Anterior cingulate cortex (tissue), 58 donors: ENCODE measurements at places on chromosomes 6 and 20.
A peak's percentile ranks its signal among the peaks of the same experiment; 100 is the strongest.

- DNase-seq, result no peak
Observed at GRCh38 chr6:41922154-41922553, 855 bp downstream of the BYSL start.

GRCh38 chr6:34202329-34203201 is 34.1 kb upstream of the HMGA1 start:
- DNase-seq, result no peak

DNA sequence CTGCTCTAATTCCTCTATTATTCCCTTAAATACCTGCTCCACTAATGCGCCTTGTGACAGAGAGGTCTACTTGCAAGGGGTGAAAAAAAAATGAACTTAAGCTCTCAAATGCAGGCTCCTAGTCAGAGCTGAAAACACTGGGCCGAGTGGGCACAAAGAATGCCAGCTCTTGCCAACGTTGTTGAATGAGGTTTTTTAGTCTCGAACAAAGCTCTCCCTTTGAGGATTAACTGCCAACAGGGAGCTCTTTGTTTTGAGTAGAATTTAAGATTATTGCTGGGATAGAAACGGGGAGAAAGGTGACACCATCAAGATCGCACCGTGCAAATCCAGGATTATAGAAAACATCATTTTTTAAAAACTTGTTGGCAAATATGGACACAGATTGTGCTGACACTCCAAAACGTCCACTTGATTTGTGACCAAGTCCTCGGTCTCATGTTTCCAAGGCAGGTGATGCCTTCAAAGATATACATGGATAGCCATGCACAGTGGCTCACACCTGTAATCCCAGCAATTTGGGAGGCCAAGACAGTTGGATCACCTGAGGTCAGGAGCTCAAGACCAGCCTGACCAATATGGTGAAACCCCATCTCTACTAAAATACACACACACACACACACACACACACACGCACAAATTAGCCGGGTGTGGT is 163.2 kb downstream of the BMP7 start:
- peak; percentile 15 for DNase-seq

DNA sequence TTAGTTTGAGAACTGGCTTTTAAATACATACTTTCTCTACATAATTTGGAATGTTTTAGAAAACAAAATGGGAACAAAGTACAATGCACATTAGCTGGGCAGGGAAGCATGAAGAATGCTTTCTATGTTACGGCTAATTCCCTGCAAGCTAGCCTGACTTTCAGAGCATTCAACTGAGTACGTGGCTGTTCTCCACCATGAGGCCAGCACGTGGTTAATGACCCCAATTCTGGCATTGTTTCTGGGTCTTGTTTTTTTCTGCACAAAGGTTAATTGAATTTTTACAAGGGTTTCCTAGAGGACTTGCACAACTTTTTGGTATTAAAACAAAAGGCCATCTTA is 208.6 kb upstream of the AGPAT4 start:
- DNase-seq, result no peak

- DNase-seq, result no peak
Observed at GRCh38 chr6:15956205-15957106, 172.4 kb upstream of the MYLIP start.

DNA sequence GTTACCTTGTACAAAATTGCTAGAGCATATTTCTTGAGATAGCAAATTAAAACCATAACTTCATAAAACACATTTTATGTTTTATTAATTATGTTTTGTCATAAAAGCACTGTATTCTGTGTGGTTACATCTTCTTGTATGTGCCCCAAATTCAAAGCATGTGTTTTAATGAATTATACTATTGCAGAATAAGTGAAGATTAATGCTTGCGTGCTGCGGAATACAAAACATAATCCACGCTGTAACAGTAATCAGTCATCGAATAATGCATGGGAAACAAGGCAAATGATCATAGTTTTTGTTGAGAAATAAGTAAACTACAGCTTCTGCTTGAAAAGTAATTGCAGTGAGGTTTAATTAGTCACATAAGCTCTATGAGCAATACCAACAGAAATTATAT is 459.2 kb upstream of the SOX4 start:
- no peak for DNase-seq

DNA sequence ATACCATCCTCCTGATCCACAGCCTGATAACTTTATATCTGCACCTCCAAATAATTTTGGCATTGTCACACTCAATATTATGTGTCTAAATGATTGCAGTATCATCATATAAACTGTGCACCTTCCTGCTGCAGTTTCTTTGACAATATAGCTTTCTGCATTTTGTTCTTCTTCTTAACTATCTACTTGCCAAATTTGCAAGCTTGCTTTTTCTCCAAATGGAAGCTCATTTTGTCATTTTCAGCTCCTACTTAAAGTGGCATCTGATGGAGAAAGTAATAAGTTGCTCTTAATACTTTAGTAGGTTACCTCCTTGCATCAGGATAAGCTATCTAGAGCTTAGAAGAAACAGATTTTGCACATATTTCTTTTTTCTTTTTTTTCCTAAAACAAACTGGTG is 74.0 kb upstream of the DEFB112 start:
- no peak for DNase-seq

DNA sequence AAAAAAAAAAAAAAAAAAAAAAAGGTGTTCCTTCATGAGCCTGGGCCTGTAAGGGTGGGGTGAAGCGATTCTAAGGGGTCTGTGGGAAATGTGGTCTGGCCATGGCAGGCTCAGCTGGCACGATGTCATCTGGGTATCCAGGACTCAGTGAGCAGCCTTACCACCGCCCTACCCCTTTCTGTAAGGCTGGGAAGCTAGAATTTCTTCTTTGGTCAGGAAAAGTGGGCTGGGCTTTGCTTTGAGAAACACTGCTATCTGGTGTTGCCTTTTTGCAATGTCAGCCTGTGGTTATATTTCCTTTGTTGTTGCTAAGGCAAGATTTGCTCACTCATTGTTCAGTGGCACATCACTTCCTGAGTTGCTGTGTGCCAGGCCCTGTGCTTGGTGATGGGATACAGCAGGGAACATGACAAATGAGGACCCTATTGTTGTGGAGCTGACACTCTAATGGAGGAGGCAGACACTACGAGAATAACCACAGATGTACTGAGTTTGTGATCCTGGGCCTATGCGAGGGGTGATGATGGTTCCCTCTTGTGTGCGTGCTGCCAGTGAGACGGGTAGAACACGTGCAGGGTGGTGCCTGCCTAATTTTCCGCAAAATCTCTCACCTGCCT is 45.9 kb upstream of the ZNFX1 start:
- no peak for DNase-seq

DNA sequence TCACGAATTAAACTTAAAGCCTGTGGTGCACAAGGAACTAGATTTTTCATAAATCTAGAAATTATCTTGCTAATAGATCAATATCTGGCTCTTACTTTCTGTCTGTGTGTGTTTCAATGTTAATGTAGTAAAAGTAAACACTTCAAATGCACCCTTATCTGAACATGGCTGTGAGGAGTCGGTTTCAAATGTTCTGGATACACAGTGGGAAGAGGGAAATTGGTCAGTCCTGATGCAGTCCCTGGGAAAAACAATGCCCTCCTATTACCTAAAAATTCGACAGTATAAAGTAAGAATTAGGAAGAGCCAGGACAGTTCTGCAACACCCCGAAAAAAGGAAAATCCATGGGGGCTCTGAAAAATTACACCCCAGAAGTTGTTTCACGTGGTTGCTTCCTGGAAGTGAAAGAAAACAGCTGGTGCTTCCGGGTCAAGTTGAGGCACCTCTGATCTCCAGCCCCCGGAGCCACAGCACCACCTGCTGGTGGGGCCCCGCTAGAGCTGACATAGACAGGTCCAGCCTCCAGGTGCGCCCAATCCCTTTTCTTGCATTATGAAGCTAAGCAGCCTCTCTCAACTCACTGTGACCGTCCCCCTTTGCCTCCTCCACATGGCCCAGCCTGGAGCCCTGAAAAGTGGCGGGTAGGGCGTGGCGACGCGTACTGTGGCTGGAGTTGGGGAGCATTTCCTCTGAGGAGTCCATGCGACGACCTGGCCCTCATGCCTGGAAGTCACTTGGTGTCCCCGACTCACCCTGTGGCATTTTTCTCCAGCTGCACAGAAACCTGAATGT is 8.3 kb downstream of the SEMG2 start:
- DNase-seq, result no peak

DNA sequence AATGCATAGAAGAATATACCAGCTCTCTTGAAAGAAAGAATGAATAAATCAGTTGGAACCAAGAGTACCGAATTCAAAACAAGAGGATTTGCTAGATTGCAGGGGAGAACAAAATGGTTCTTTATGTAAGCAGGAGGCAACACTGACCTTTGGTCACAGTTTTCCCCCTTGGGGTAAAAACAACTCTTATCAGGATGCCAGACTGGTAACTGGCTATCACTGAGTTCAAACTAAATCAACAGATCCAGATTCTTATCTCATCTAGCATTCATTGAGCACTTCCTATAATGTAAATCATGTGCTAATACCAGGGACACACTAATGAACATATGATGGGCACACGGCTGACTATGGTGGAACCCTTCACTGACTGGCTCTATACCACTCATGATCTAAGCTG is 4.8 kb upstream of the IL17F start:
- no peak for DNase-seq

GRCh38 chr20:40010483-40010882 is 678.6 kb downstream of the MAFB start:
- no peak for DNase-seq

DNA sequence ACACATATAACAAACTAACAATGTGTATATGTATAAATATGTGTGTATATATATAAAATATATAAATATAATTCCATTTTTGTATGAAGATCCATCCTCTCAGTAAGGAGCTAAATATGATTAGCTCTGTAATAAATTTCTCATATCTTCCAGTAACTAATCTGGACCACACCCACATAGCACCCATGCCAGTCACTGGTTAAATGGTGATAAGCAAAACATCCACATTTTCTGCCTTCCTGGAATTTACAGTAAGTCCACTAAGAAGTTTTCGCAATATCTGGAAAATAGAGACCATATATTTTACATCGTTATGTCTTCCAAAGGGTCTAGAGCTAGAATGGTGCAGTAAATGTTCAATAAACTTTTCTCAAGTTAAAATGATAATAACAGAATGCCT is 151.5 kb upstream of the STMND1 start:
- no peak for DNase-seq

- no peak for DNase-seq
Observed at GRCh38 chr6:154433477-154434241, 76.8 kb downstream of the CNKSR3 start.

DNA sequence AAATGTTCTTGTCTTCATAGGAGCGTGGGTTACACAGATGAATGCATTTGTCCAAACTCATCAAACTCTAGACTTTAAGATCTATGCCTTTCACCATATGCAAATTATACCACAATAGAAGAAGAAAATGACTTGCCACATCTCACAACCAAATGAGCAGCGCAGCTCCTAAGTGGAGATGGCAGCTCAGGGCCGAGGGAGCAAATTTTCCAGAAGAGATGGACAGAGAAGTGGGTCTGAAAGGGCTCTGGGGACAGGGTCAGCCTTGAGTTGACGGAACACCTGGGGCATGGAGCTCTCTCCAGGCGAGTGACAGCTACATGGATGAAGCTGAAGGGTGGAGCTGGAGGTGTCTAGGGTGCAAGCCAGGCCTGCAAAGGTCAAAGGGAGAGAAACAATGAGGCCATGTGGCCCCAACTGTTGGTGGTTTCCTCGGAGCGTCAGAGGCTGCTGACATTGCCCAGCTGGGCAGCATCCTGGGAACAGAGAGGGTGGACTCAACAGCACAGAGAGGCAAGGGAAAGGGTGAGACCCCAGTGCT is 228.3 kb downstream of the NRN1 start:
- no peak for DNase-seq

DNA sequence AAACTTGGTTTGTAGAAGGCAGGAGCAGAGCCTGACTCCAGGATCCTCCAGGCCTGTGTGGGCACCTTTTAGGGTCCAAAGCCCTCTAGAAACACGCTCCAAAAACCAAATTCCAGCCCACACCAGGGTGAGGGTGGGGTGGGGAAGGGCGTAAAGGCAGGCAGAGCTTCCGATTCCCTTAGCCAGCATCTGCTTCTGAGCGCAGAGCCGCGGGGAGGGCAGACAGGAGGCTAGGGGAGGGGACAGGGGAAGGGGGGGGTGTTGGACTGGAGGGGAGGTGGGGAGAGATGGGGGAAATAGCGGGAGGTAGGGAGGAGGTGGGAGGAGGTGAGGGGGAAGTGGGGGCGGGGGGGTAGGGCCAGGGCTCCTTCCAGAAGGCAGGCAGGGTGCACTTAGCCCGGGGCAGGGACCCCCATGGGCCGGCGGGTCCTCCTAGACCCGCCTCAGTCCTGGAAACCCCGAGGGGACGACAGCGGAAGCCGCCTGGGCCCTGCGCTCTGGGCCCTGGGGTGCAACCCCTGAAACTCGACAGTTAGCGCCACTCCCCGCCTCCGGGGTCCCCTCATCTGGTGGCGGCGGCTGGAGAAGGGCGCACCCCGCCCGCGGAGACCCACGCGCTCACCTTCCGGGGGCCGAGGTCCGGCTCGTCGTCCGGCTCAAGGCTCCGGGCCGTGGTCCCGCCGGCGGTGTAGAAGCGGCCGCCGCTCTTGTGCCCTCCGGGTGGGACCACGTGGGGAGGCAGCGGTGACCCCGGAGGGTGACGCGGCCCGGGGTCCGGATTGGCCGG is 22.0 kb upstream of the FRMD1 start:
- DNase-seq, result no peak

GRCh38 chr6:12973386-12973785 is 256.8 kb downstream of the PHACTR1 start:
- no peak for DNase-seq

- no peak for DNase-seq
Observed at GRCh38 chr6:30814146-30815040, 69.9 kb upstream of the DDR1 start.

GRCh38 chr20:41422953-41423352 is 56.3 kb upstream of the EMILIN3 start:
- no peak for DNase-seq

GRCh38 chr6:46899659-46900058 is 22.1 kb downstream of the ADGRF5 start:
- no peak for DNase-seq

- DNase-seq, result no peak
Observed at GRCh38 chr20:20611167-20611566, 101.3 kb downstream of the RALGAPA2 start.

- DNase-seq, result no peak
Observed at GRCh38 chr6:160275511-160276003, 16.9 kb upstream of the SLC22A2 start.
